ENCODE measurements at places on chromosomes 7 and 10. TPM values are rescaled to one million over a fixed set of nuclear protein-coding genes. Genes with fewer than 3 reads are reported as not detected.

The TMEM140 gene
- 6.6 TPM for total RNA-seq

The TEX47 gene
- not detected for total RNA-seq

The CHST15 gene
- total RNA-seq = 0.18 TPM

The SMKR1 gene
- 13.9 TPM for total RNA-seq

The HTR7 gene
- not detected for total RNA-seq

The PIP gene
- total RNA-seq = not detected

The PLEKHA8 gene
- 9.0 TPM for total RNA-seq

The NEBL gene
- total RNA-seq = 0.15 TPM

The GTPBP4 gene
- total RNA-seq = 147 TPM

The CUZD1 gene
- 1.8 TPM for total RNA-seq

- H3K4me1 ChIP-seq = peaks cover 63% of the 10 kb centered on the region
- H3K4me3 ChIP-seq = no peak overlapping the region
- no peak for DNase-seq
- H3K27ac ChIP-seq = no peak overlapping the region
Observed at GRCh38 chr10:79144351-79145173, 75.8 kb downstream of the ZMIZ1 start.

DNA sequence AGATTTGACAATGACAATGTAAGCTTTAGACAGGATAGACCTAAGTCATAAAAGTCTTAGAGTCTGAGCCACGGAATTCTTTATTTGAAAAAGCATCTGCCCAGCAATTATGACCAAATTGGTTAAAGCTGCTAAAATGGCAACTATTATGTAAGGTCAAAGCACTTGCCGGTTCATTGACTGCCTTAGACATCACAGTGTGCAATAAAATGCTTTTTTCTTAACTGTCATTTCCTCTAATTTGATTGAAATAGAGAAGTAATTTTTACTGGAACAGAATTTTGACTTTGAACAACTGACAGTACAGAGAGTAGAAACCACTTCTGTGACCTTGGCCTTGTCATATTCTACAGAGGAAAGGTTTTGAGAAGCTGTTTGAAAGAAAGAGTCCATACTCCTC, 142.9 kb downstream of the THSD7A start:
- no peak overlapping the region for H3K27ac ChIP-seq
- DNase-seq = no peak
- no peaks in the 10 kb centered on the region for H3K27me3 ChIP-seq
- no peaks in the 10 kb centered on the region for H3K4me1 ChIP-seq
- no peaks in the 10 kb centered on the region for H3K36me3 ChIP-seq

DNA sequence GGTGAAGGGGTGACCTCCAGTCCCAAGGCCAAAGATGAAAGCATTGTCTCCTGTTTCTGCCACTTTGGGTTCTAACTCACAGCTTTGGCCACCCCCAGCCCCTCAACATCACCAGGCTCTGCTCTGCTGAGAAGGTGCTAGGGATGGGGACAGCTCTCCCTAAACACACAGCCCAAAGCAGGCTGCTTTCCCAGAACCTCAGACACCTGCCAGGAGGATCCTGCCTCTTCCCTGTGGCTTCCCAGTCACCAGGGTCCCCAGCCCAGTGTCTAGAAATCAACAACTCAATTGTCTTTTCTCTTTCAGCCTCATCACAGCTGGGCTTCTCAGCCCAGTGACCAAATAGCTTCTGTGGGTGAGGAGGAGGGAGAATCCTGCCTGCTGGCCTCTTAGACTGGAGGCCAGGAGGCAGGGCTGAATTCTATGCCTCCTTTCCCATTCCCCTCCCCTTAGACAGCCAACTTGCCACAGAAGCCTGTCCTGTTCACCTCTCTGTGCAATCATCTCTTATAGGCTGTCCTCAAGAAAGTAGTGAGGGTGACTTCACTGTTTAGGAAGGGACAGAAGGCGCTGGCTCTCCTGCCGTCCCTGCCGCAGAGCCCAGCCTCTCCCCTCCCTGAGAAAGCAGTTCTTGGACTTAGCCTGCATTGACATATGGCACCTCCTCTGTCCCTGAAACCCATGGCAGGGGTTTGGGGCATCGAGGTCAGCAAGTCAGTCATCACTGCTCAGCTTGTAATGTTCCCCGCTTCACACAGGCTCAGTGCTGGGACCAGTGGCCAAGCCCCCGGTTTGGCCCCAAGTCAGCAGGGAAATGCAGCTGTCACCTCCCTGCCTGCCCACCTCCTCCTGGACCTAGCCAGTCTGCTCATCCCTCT, 3.7 kb downstream of the FGF8 start:
- peaks cover 10% of the 10 kb centered on the region for H3K4me1 ChIP-seq
- peaks cover 39% of the 10 kb centered on the region for H3K27me3 ChIP-seq
- H3K36me3 ChIP-seq = no peaks in the 10 kb centered on the region
- H3K27ac ChIP-seq = no peak overlapping the region
- no peak overlapping the region for H3K4me3 ChIP-seq

GRCh38 chr7:126589068-126589684, 663.6 kb downstream of the GRM8 start:
- H3K4me3 ChIP-seq = no peak overlapping the region
- no peak overlapping the region for H3K27ac ChIP-seq
- no peaks in the 10 kb centered on the region for H3K4me1 ChIP-seq

DNA sequence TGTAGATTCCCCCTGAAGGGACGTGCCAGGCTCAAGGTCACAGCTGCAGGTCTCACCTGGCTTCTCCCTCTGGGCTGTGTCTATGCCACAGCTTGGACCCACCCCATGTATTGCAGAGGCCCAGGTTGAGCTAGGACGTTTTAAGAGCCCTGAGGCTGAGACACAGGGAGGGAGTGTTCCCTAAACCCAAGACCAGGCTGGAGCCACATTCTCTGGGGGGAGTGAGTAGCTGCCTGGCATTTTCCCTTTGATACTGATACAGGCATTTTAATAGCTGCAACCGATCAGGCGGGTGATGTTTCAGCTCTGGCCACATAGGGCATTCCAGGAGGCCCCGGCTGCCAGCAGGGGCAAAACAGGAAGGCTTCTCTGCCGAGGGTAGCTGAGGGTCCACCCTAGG, 13.4 kb downstream of the COL13A1 start:
- no peak for DNase-seq
- H3K4me3 ChIP-seq = no peak overlapping the region
- H3K36me3 ChIP-seq = no peaks in the 10 kb centered on the region
- H3K27me3 ChIP-seq = peaks cover 4% of the 10 kb centered on the region
- H3K27ac ChIP-seq = no peak overlapping the region
- no peaks in the 10 kb centered on the region for H3K4me1 ChIP-seq

- no peaks in the 10 kb centered on the region for H3K4me1 ChIP-seq
- no peaks in the 10 kb centered on the region for H3K27me3 ChIP-seq
- no peak overlapping the region for H3K4me3 ChIP-seq
- no peaks in the 10 kb centered on the region for H3K36me3 ChIP-seq
- DNase-seq = no peak
Observed at GRCh38 chr7:15916681-15917380, 230.3 kb upstream of the MEOX2 start.

DNA sequence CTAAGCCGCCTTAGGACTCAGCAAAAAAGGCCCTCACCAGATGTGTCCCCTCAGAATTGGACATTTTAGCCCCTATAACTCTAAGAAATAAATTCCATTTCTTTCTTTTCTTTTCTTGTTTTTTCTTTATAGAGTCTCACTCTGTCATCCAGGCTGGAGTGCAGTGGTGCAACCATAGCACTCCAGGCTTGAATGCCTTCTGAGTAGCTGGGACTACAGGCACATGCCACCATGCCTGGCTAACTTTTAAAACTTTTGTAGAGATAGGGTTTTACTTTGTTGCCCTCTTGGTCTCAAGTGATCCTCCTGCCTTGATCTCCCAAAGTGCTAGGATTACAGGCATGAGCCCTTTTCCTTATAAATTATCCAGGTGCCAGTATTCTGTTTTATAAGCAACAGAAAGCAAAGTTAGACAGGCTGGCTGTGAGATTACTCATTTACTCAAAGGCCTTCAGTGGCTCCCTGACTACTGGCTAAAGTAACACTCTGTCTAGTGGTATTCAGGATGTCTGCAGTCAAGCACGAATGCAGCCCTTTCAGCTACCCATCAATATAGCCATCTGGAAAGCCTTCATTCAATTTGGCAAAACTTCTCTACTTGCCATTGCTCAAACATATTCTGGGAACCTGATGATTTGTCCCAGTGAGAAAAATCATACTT, 128.6 kb downstream of the ICA1 start:
- H3K4me1 ChIP-seq = peaks cover 66% of the 10 kb centered on the region
- no peaks in the 10 kb centered on the region for H3K36me3 ChIP-seq
- peak overlapping the region; percentile 41 for H3K4me3 ChIP-seq
- H3K27me3 ChIP-seq = no peaks in the 10 kb centered on the region

DNA sequence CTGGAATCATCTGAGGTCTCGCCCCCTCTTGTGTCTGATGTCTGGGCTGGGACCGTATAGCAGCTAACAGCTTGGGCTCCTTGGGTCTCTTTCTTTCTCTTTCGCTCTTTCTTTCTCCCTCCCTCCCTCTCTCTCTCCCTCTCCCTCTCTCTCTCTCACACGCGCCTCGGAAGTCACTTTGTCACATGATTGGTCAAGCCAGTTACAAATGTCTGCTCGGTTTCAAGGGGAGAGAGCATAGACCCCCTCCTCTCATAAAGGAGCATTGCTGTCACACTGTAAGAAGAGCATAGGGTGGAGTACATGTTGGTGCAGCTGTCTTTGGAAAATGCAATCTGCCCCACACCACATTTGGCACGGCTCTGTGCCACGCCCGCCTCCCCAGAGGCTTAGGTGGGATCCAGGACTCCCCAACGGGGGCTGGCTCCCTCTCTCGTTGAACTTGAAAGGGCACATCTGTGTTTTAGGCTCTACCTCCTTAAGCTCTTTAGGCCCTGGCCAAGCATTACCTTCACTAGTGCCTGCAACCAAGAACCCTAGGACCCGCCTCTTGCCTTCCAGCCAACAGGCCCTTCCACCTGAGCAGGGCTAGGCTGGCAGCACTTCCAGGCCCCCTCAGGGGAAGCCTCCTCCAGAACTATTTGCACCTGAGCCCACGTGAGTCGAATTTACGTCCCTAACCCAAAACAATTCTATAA, 61.9 kb upstream of the CACUL1 start:
- no peaks in the 10 kb centered on the region for H3K27me3 ChIP-seq
- DNase-seq = no peak
- no peaks in the 10 kb centered on the region for H3K36me3 ChIP-seq

- no peaks in the 10 kb centered on the region for H3K36me3 ChIP-seq
- no peak overlapping the region for H3K4me3 ChIP-seq
- no peak for DNase-seq
- no peaks in the 10 kb centered on the region for H3K4me1 ChIP-seq
Observed at GRCh38 chr10:71112138-71112785, 100.1 kb upstream of the UNC5B start.

GRCh38 chr10:111211706-111212105, 134.9 kb downstream of the ADRA2A start:
- H3K36me3 ChIP-seq = no peaks in the 10 kb centered on the region
- no peak overlapping the region for H3K27ac ChIP-seq
- H3K4me1 ChIP-seq = no peaks in the 10 kb centered on the region
- no peaks in the 10 kb centered on the region for H3K27me3 ChIP-seq
- DNase-seq = no peak

- H3K4me3 ChIP-seq = no peak overlapping the region
- DNase-seq = peak; percentile 82
- H3K27ac ChIP-seq = peak overlapping the region; percentile 43
- H3K27me3 ChIP-seq = no peaks in the 10 kb centered on the region
- H3K4me1 ChIP-seq = peaks cover 12% of the 10 kb centered on the region
- no peaks in the 10 kb centered on the region for H3K36me3 ChIP-seq
Observed at GRCh38 chr10:95832216-95833041, 75.3 kb upstream of the CC2D2B start.

GRCh38 chr10:23150091-23150490, 42.0 kb upstream of the PTF1A start:
- H3K4me1 ChIP-seq = no peaks in the 10 kb centered on the region
- H3K27me3 ChIP-seq = no peaks in the 10 kb centered on the region
- H3K36me3 ChIP-seq = no peaks in the 10 kb centered on the region
- no peak overlapping the region for H3K4me3 ChIP-seq
- DNase-seq = no peak
- no peak overlapping the region for H3K27ac ChIP-seq

GRCh38 chr7:2688409-2689342, 674 bp downstream of the AMZ1 start:
- peaks cover 10% of the 10 kb centered on the region for H3K4me1 ChIP-seq
- no peak overlapping the region for H3K27ac ChIP-seq
- no peaks in the 10 kb centered on the region for H3K36me3 ChIP-seq
- DNase-seq = no peak
- peaks cover 26% of the 10 kb centered on the region for H3K27me3 ChIP-seq
- no peak overlapping the region for H3K4me3 ChIP-seq

DNA sequence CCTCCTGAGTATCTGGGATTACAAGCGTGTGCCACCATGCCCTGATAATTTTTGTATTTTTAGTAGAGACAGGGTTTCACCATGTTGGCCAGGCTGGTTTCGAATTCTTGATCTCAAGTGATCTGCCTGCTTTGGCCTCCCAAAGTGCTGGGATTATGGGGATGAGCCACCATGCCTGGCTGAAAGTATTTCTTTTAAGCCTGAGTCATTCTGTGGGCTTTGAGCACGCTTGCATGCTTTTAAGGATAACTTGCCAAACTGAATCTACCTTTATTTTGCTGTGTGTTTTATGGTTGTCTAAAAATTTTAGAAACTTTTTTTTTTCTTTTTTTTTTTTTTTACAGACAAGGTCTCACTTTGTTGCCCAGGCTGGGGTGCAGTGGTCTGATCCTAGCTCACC, 33.2 kb downstream of the CNNM2 start:
- no peak overlapping the region for H3K4me3 ChIP-seq
- DNase-seq = no peak
- H3K36me3 ChIP-seq = no peaks in the 10 kb centered on the region
- H3K27ac ChIP-seq = no peak overlapping the region
- no peaks in the 10 kb centered on the region for H3K4me1 ChIP-seq
- H3K27me3 ChIP-seq = no peaks in the 10 kb centered on the region

DNA sequence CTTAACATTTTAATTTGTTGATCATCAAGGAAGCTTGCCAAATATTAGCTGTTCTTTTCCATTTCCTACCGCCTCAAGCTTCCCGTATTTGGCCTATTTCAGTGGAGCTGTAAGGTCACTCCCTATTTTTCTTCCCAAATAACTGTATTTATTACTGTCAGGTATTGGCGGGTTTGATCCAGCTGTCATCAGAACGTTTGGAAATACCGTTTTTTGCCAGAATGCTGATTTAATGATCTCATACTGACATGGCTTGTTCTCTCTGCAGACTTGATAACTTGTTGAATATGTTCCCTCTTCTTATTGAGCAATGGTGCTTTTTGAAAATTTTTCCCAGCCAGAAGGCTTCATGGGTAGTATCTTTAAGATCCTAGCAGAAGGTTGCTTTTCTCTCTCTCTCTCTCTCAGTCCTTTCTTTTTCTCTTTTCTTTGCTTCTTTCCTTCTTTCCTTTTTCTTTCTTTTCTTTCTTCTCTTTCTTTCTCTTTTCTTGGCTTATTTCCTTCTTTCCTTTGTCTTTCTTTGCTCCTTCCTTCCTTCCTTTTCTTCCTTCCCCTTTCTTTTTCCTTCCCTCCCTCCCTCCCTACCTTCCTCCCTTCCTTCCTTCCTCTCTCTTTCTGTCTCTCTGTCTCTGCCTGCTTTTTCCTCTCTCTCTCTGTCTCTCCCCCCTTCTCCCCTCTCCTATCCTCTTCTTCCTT, 42.1 kb downstream of the CUX1 start:
- peaks cover 14% of the 10 kb centered on the region for H3K4me1 ChIP-seq
- no peak overlapping the region for H3K4me3 ChIP-seq
- no peak for DNase-seq
- no peaks in the 10 kb centered on the region for H3K36me3 ChIP-seq
- H3K27ac ChIP-seq = no peak overlapping the region
- H3K27me3 ChIP-seq = no peaks in the 10 kb centered on the region

- no peak for DNase-seq
- H3K27me3 ChIP-seq = no peaks in the 10 kb centered on the region
- H3K4me3 ChIP-seq = no peak overlapping the region
Observed at GRCh38 chr7:98619450-98620321, 2.6 kb downstream of the NPTX2 start.

GRCh38 chr7:139708541-139708940, 69.3 kb downstream of the HIPK2 start:
- H3K27me3 ChIP-seq = no peaks in the 10 kb centered on the region
- H3K4me1 ChIP-seq = no peaks in the 10 kb centered on the region
- no peak overlapping the region for H3K27ac ChIP-seq

Data from CD8-positive, alpha-beta memory T cell (primary cell).